Liver (tissue), 10 donors: ENCODE measurements at places on chromosomes 1 and 21. TPM values are rescaled to one million over a fixed set of nuclear protein-coding genes. Genes with fewer than 3 reads are reported as not detected.

GRCh38 chr1:245842106-245842505, 665.0 kb downstream of the SMYD3 start:
- no peak overlapping the region for H3K27ac ChIP-seq
- no peak overlapping the region for H3K4me3 ChIP-seq
- peaks cover 1% of the 10 kb centered on the region for H3K36me3 ChIP-seq
- no peak for DNase-seq
- H3K4me1 ChIP-seq, result no peaks in the 10 kb centered on the region

Gene MACO1
- total RNA-seq, result 23.2 TPM

DNA sequence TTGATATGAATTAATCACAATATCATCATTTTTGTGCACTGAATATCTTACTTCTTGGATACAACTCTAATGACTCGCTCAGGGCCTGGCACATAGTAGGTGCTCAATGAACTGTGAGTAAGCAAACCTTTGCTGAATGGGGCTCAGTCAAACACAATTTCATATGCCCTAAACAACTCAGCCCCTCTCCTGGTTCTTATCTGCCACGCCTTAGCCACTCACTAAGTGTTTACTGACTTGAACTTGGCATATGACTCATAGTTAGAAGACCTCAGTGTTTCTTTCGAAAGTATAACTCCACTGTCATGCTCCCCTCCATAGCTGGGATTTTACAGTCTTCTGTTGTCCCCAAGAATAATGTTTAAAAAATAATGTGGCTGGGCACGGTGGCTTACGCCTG, 4.8 kb upstream of the IFNLR1 start:
- peaks cover 6% of the 10 kb centered on the region for H3K4me1 ChIP-seq
- H3K36me3 ChIP-seq, result no peaks in the 10 kb centered on the region
- no peaks in the 10 kb centered on the region for H3K27me3 ChIP-seq
- H3K27ac ChIP-seq, result no peak overlapping the region
- DNase-seq, result no peak
- H3K4me3 ChIP-seq, result no peak overlapping the region

- no peak overlapping the region for H3K27ac ChIP-seq
- H3K27me3 ChIP-seq, result no peaks in the 10 kb centered on the region
These were observed 400.0 kb upstream of the TMPRSS15 start for GRCh38 chr21:18803624-18804023.

GRCh38 chr1:164511001-164511705, 47.8 kb upstream of the PBX1 start:
- H3K4me3 ChIP-seq, result no peak overlapping the region
- no peaks in the 10 kb centered on the region for H3K27me3 ChIP-seq
- DNase-seq, result no peak
- no peaks in the 10 kb centered on the region for H3K36me3 ChIP-seq
- H3K27ac ChIP-seq, result no peak overlapping the region

Gene CFHR3
- 215 TPM for total RNA-seq

Gene RPS6KC1
- total RNA-seq, result 15.6 TPM

Gene NGF
- 1.0 TPM for total RNA-seq

DNA sequence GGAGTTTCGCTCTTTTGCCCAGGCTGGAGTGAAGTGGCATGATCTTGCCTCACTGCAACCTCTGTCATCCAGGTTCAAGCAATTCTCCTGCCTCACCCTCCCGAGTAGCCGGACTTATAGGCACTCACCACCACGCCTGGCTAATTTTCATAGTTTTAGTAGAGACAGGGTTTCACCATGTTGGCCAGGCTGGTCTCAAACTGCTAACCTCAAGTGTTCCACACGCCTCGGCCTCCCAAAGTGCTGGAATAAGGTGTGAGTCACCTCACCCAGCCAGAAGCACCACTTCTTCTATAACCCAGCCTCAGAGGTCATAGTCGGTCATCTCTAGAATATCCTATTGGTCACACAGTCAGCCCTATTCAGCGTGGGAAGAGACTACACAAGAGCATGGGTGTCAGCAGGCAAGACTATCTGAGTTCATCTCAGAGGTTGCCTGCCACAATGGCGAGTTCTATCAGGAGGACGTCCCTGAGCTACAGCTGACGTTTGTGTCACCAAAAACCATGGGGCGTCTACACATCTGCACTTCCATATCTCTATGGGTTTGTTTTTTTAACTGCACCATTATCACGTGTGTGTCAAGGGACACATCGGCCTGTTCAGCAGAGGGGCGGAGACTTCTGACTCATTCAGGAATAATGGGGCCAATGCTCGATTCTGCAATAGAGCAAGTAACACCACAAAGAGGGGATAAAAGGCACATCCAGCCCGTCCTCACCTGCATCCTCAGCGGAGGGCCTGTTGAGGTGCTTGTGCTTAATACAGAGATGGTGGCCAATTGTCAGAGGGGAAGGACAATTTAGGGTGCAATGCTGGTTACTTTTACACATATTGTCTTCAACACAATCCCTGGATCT, 256.3 kb upstream of the IRF2BP2 start:
- H3K36me3 ChIP-seq, result no peaks in the 10 kb centered on the region
- no peak overlapping the region for H3K4me3 ChIP-seq
- no peak overlapping the region for H3K27ac ChIP-seq
- no peaks in the 10 kb centered on the region for H3K27me3 ChIP-seq
- no peaks in the 10 kb centered on the region for H3K4me1 ChIP-seq

DNA sequence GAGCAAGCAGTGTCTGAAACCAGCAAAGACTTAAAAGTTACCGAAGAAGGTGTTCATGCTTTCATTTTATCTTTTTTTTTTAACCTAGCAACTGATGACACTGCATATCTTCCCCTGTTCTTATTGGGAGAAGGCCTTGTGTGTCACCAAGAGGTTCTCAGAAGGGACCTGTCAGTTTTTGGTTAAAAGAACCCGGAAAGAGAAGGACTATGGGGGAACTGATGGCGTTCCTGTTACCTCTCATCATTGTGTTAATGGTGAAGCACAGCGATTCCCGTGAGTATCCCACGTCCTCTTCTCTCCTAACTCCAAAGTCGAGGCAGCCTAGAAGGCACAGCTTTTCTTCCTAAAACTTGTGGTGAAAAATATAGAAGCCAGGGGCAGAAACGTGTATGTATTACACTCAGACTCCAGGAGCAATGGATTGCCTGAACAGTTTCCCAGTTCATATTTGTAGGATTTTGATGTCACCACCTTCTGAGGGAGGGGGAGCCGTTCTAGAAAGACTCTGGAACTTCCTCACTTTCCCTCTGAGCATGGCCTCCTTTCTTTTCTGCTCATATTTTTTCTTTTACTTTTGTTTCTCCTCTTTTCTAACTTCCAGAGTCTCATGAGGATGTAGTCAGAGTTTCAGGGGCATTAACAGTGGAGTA, at the start of gene MR1:
Gene MR1, plus strand, starts transcription at position 185 of the 653 bp plus-strand sequence. Its CDS starts 25 bp downstream, at position 210.
- peaks cover 12% of the 10 kb centered on the region for H3K4me1 ChIP-seq
- H3K27me3 ChIP-seq, result no peaks in the 10 kb centered on the region
- H3K4me3 ChIP-seq, result peak within 1 kb of the TSS; percentile 78
- H3K36me3 ChIP-seq, result no peaks in the 10 kb centered on the region
- H3K27ac ChIP-seq, result peak within 1 kb of the TSS; percentile 83

DNA sequence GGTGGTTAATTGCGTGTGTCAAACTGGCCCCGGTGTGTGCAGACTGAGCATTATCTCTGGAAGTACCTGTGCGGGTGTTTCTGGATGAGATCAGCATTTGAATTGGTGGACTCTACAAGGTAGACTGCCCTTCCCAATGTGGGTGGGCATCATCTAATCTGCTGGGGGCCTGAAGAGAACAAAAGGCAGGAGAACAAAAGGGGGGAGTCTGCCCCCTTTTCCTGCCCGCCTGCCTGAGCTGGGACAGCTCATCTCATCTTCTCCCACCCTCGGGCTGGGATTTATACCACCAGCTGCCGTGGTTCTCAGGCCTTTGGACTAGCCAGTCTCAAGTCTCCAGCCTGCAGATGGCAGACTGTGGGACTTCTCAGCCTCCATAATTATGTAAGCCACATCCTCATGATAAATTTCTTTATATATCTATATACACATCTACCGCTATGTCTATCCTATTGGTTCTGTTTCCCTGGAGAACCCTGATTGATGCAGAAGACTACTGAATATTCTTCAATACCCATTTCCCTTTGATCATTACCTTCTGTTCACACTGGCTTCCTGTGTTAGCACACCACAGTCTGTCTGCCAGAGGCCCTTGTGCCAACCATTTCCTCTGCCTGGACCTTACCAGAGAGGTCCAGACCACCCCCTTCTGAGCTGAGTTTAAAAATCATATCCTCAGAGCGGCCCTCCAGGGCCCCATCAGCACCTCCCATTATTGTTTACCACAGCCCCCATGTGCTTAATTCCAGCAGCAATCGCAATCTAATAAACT, 25.2 kb downstream of the RCAN1 start:
- H3K27me3 ChIP-seq, result no peaks in the 10 kb centered on the region
- H3K4me3 ChIP-seq, result no peak overlapping the region
- H3K4me1 ChIP-seq, result no peaks in the 10 kb centered on the region
- H3K36me3 ChIP-seq, result no peaks in the 10 kb centered on the region
- peak; percentile 2 for DNase-seq
- H3K27ac ChIP-seq, result no peak overlapping the region

DNA sequence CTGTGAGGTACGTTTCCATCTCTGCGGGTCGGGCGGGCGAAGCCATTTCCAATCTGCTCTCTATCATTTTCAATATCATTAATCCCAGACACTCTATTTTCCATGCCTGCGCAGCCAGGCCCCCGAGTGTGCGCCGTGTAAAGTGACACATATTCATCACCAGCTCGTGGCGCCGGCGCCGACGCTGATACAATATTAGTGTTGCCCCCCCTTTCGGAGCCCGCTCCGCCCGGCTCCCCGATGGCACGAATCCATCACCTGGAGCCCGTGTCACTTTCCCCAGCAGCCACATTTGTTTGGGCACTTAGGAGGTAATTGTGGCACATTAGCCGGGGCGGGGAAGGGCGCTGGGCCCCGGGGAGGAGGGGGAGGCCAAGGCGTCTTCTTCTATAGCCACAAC, 33.7 kb upstream of the DMBX1 start:
- no peaks in the 10 kb centered on the region for H3K27me3 ChIP-seq
- no peaks in the 10 kb centered on the region for H3K36me3 ChIP-seq
- no peaks in the 10 kb centered on the region for H3K4me1 ChIP-seq
- no peak for DNase-seq
- H3K4me3 ChIP-seq, result no peak overlapping the region

- DNase-seq, result no peak
- no peak overlapping the region for H3K4me3 ChIP-seq
- H3K36me3 ChIP-seq, result no peaks in the 10 kb centered on the region
- no peaks in the 10 kb centered on the region for H3K27me3 ChIP-seq
- H3K4me1 ChIP-seq, result no peaks in the 10 kb centered on the region
- H3K27ac ChIP-seq, result no peak overlapping the region
These were observed 23.9 kb downstream of the RAB3B start for GRCh38 chr1:51966559-51966958.

DNA sequence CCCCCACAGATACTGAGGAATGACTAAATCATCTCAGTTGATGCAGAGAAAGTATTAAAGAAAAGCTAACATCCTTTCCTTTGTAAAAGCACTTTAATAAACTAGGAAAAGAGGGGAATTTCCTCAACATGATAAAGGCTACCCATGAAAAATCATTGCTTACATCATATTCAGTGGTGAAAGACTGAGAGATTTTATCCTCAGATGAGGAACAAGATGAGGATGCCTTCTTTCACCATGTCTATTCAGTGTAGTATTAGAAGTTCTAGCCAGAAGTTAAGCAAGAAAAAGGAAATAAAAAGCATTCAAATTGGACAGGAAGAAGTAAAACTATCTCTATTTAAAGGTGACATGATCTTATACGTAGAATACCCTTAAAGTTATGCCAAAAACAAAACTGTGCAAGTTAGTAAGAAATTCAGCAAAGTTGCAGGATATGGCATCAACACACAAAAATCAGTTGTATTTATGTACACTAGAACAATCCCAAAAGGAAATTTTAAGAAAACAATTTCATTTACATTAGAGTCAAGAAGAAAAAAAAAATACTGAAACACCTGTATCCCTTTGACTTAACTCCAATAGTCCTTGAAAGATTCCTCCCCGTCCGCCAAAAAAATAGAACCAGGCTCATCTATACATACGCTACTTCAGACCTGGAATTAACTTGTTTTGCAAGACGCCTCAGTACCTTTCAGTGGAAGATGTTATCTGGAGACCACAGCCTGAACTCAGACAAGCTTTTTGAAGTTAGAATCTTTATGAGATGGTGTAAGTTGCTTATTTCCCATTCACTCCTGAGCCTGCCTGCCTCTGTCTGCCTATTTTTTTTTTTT, 17.5 kb downstream of the ZMYM4 start:
- no peaks in the 10 kb centered on the region for H3K4me1 ChIP-seq
- DNase-seq, result no peak
- H3K36me3 ChIP-seq, result no peaks in the 10 kb centered on the region
- H3K4me3 ChIP-seq, result no peak overlapping the region
- no peaks in the 10 kb centered on the region for H3K27me3 ChIP-seq

Gene CELA3B
- total RNA-seq, result not detected
